ENCODE measurements at places on chromosomes 1 and 21.

DNA sequence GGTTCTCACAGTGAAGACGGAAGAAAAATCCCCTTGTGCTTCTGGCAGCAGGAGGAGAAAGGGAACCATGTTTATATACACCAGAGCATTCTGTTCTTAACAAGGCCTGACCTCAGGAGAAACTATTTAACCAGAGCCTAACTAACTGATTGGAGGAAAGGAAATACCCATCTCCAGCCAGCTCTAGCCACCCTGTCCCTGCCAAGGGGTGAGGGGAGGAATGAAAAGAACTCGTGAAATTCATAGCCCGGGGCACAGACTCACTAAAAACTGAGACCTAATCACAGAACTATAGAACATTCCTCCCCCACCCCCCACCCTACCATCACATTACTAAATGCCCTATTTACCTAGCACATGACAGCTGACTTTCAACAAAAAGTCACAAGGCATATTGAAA is 65.0 kb downstream of the KCNH1 start:
- DNase-seq: no peak

- no peak for DNase-seq
Measured at GRCh38 chr1:226656601-226657277, 82.3 kb downstream of the ITPKB start.

DNA sequence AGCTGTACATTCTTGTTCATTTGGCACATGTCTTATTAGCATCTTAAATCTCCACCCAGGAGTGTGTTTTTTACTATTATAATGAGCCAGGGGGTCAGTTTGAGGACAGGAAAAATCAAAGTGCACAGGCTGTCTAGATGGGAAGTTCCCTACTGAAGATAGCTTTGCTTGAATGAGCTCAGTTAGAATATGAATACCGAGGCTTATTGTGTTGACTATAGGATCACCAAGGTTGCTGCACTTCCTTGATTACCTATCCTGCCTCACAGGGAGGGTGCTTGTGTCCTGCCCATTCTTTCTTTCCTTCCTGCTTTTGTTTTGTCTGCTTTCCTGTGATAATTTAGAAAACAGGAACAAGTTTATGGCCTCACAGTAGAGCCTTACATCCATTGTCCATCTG is 16.3 kb downstream of the PHGDH start:
- DNase-seq: no peak

- DNase-seq: no peak
Measured at GRCh38 chr1:47693115-47693514, 255.3 kb downstream of the FOXD2 start.

DNA sequence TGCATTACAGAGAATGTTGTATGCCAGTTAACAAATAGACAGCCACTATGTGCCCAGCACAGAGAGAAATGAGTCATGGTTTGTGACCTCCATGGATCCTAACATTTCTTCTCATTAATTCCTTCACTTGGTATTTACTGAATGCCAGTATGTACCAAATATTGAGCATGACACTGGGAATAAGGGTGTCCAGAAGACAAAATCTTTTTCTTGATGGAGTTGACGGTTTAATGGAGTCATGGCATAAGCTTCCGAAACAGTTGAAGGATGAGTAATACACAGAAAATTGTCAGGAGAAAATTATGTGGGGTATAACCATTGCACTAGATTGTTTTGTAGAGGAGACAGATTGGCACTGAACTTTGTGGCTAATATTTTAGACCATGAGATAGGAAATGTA is 36.9 kb downstream of the PTGFR start:
- no peak for DNase-seq

GRCh38 chr1:3836421-3836820 is 20.6 kb downstream of the CEP104 start:
- no peak for DNase-seq

Data from mucosa of gallbladder (tissue), 1 donor.